ENCODE measurements at places on chromosomes 3 and 15.

GRCh38 chr15:66952756-66953522, 112.5 kb upstream of the SMAD3 start:
- no peak for DNase-seq

- DNase-seq, result no peak
Observed at GRCh38 chr3:25831578-25831977, 41.7 kb downstream of the OXSM start.

- DNase-seq, result no peak
Observed at GRCh38 chr3:126392246-126392645, 2.5 kb upstream of the CFAP100 start.

DNA sequence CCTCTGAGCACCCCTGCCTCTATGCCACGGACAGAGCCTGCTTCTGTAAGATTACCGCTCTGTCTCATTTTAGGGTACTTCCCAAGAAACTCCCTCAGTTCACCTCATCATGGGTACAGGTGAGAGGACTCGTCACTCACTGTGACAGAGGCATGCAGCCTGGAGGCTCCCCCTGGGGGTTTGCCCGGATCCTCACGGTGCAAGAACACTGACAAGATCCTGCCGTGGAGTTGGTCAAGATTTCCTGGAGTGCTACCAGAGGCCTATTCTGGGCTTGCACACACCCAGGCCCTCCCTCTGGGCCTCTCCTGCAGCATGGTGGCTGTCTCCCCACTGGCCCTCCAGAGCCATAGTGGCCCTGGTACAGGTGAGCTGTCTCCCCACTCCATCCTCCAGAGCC, 103.1 kb upstream of the TNIK start:
- DNase-seq, result peak; percentile 56

DNA sequence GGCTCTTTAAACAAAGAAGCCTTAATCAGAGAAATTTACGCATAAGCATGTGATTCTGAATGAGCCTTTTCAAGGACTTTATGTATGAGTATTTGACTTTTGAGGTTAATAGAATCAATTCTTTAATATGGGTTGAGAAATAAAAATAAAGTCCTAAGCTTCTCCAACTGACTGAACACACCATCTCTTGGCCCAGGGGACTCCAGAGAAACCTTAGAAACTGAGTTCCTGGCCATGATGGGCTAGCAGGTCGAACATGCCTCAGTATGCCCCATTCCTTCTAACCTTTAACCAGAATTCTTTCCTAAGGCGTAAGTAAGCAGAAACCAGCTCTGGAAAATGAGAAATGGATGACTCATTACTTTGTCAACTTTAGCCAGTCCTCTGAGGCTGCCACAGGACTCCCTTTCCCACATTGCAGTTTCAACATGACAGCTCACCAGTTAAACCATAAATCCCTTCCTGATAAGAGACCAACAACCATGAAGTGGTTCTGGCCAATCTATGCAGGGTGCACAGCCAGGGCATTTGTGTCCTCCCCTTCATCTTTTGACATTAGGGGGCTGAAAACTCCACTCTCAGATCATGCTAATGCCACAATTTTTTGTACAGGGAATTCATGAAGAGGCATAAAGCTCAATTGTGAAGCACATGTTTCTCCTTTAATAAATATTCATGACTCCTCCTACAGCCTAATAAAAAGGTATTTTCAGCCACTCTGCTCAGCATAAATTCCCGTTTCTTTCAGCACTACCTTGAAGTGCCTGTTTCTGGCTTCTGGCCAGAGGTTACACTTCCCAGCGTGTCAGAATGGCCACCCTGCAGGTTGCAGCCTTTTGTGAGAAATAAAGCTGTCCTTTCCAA, 33.3 kb downstream of the TM4SF18 start:
- DNase-seq, result no peak

DNA sequence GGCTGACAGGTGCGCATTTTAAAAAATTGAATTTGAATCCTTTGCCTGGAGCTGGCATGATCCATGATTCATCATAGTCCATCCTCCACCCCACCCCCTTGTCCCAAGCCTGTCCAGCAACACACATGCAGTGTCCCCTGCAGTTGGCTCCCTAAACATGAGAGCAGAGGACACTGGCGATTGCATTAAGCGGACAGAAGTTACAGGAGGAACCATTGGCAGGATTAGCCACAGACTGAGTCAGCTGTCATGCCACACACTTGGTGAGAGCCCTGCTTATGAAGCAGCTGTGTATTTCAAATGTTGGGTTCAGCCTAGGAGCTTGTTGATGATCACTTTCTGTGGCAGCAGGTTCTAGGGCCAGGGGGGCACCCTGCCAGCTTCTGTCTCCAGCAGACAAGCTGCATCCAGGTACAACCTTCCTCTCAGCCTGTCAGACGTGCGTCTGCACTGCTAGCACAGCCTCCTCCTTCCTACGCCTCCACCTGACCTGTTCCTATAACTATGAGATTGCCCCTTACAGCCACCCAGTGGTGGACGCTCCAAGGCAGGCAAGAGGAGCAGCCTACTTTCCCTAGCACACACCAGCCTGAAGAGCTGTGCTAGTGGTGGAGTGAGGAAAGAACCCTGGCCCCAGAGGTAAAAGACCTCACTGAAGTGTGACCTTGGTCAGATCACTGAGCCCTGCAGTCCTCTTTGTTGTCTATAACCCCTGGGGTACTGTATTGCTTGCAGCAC, 121.9 kb downstream of the SLCO3A1 start:
- DNase-seq, result no peak

GRCh38 chr15:79376383-79376782, 55.8 kb upstream of the MINAR1 start:
- DNase-seq, result no peak

- DNase-seq, result no peak
Observed at GRCh38 chr3:105187344-105187743, 179.4 kb upstream of the ALCAM start.

DNA sequence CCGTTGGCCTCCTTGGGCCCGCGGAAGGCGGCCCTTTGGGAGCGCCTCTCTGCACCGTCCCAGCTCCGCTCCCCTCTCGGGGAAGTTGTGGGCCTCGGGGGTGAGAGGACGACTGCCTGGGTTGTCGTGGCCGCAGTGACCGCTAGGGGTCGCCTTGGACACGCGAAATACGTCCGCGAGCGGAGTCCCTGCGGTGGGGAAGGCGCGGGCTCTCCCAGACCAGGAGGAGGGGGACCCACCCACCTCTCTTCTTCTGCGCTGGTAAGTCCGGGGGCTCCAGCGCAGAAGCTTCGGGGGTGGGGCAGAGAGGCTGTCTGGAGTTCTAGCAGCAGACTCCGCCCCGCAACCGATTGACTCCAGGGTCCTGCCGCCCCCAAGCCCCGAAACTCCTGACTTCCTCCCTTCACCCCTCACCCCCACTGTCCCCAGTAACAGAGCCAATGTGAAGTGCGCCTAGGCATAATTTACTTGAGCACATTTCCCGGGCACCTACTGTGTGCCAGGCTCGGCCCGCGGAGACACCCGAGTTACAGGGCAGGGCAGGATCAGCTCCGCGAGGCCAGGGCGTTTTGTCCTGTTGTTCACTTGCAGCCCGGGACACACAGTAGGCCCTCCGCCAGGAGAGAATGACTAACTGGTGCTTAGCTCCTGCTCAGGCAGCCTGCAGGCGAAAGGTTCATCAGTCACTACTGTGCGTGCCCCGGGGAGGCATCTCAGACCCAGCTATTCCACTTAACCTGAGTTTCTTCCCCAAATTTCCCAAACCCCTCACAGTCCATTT, 32.8 kb downstream of the DNASE1L3 start:
- DNase-seq, result peak; percentile 95

GRCh38 chr3:81726735-81727134, 34.7 kb downstream of the GBE1 start:
- no peak for DNase-seq

GRCh38 chr3:122966045-122966444, 61.5 kb downstream of the SEMA5B start:
- no peak for DNase-seq

GRCh38 chr15:92394309-92395097, 822 bp downstream of the ST8SIA2 start:
- no peak for DNase-seq

DNA sequence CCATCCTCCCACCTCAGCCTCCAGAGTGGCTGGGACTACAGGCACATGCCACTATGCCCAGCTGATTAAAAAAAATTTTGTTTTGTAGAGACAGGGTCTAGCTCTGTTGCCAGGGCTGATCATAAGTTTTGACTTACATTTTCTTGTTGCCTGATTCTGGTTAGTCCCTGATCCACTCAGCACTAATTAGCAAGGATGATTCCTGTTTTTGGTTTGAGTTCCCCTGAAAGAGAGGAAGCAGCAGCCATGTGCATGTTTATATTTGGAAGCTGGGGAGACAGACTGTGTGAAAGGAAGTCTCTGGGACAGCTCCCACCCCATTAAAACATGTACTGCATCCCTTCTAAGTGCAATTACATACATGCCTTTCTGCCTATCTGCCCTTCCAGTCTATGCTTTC, 3.6 kb upstream of the NCK1 start:
- DNase-seq, result no peak

GRCh38 chr15:49063402-49064280, 17.4 kb upstream of the SECISBP2L start:
- DNase-seq, result peak; percentile 22

DNA sequence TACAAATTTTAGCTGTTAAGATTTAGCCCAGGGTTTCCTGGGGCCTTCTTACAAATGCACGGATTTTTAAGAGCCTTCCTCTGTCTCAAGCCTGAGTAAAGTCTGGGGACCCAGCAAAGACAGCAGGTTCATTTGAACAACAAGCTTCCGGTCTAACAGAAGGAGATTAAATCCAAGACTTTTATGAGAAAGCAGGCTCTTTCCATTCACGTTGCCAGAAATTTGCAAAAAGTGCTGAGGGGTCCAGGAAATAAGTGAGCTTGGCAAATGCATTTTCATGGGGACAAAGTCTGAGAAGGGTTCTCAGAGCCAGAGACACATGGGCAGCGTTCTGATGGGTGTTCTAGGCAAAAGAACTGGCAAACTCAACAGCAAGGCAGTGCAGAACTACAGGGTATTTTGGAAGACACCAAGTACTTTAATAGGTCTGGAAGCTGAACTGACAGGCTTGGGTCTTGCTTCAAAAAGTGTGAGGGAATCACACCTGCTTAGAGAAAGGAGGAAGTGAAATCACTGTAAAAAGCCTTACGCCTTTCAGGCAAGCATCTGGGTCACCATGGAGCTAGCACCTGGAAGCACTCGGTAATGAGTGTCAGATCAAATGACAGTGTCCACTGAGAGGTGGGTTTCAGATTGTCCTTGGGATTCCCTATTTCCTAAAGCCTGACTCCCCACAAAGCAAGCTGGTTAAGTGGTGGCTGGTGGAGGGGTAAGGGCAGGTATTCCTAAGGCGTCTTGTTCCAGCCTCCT, 115.8 kb upstream of the ARHGEF3 start:
- DNase-seq, result peak; percentile 43

DNA sequence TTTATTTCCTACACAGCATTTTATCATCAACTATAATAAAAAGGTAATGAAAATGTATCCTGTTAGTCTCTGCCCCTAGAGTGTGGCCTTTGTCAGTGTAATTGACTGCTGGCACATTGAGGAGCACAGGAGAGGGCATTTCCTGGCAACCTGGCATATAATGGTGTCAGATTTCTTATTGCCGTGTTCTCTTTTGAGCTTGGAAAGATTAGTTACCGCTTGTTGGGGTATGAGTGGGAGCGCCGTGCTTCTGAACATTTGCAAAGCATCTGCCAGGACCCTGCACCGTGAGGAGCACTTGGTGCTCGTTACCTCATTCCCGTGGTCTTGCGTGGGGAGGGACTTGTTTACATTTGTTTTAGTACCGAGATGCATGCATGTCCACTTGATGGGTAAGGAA, 124.4 kb downstream of the PTPRG start:
- DNase-seq, result no peak

GRCh38 chr15:34275721-34276120, 50.9 kb downstream of the EMC4 start:
- no peak for DNase-seq

GRCh38 chr15:99466701-99467337, 99.0 kb upstream of the MEF2A start:
- DNase-seq, result no peak

DNA sequence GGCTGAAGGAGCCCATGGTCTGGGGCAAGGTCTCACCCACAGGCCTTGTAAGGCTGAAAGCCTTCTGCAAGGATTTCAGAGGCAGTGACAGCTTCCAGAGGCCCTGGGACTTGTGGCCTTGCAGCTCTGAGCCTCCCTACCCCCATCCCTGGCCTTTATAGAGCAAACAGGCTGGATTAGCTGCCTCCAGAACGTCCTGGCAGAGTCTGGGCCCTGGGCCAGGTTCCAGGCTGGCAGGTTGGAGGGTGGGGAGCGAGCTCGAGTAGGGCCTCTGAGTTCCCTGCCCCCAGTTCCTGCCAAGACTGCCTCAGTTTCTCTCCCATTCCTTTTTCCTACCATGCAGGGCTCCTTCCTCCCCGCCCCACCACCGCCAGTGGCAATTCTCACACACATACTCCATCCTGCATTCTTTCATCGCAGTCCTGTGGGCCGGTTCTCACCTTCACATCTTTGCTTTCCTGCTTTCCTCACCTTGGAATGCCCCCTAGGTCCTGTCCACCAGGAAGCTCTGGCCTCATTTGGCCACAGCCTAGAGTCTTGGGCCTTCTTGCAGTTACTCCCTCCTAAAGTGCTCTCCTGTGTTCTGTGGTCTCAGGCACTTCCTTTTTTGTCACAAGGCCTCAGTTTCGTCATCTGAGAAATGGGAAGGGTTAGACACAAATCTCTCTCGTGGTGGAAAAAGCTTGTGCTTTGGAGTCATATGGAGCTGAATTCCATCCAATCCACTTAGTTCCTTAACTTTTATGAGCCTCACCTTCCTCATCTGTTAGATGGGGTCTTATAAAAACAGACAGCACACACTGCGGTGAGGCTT, 2.7 kb downstream of the LMAN1L start:
- DNase-seq, result no peak

DNA sequence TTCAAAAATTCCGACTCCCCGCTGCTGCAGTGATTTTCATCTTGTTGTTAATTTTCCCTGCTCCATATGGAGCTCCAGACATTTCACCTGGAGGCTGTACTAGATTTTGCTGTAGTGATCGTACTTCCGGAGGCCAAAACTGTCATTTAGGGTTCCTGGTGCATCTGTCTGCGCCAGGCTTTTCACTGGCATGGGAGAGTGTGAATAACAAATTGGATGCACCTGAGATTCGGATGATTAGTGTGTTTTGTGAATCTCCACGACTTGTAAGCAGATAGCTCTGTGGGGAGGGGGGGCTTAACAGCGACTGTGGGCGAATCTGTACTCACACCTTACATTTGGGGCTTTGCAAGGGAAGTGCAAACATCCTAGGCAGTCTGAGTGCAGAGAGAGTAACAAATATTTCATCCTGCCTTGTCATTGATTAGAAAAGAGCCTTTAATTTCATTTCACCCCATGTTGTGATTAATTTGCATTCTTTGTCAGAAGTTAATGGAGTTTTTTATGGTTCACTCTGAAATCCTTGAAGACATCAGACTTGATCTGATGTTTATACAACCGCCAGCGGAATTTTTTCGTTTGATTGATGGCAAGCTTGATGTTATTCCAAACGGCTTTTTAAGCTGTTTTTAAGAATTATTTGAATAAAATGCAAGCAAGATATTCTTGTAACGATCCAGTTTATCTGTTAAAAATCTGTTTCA, 92.5 kb upstream of the SKOR1 start:
- DNase-seq, result no peak
